Left lung (tissue), 14 donors: ENCODE measurements at places on chromosomes 16 and 17.

DNA sequence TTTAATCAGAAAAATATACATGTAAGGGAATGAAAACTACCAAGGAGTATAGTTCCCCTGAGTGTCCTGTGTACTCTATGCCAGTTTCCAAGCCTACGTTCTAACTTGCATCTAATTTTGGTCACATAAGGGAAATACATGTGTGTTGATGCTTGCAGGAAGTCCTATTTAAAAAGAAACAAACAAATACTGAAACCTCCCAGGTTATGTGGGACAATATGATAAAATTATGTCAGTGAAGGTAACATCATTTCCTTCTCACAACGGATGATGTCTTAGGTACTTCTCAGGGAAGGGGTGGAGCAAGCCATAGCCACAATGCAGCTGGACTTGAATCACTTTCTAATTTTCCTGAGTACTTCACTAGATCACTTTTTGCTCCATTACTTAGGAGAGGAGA is 115.9 kb downstream of the ZFHX3 start:
- DNase-seq = no peak

DNA sequence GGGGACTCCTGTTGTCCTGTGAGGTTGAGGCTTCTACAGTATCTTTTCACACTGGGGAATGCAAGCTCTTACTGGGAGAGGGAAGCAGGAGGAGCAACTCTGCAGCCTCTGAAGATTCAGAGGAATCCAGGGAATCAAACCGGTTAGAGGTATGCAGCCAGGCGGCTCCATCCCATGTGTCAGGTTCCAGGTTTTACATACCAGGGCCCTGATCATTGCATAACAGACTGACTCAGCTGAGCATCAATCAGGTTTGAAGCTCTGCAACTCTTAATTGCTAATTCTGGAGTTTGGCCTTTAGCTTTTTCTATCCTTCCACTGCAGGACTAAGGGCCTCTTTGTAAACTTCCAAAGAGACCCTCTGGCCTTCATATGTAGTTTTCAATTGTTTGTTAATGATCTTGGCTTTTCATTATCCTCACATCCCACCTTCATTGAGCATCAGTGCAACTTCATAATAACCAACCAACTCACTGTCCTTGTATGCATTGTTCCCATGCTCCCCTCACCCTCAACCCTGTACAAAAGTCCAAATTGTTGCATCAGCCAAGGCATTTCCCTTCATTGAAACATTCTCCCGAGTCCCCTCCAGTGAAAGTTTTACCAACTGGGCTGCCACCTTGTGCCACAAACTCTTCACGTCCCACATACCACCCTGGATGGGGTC is 59.7 kb upstream of the DHX40 start:
- DNase-seq = no peak

DNA sequence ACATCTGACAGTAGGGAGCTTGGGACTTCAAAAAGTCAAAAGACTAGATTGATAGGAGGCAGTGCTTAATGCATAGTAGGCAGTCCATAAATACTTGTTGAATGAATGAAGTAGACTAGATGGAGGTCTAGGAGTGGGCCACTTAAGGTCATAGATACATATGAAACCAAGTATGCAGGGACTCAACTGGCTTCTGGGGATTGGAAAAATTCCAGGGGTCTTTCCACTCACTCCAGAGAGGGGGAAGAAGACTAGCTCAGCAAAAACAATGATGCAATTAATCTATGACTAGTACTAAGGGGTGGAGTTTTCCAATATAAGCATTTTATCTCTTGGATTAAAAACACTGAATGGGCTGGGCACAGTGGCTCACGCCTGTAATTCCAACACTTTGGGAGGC is 298.3 kb upstream of the XYLT1 start:
- no peak for DNase-seq

GRCh38 chr17:949623-950303 is 29.8 kb downstream of the NXN start:
- no peak for DNase-seq

DNA sequence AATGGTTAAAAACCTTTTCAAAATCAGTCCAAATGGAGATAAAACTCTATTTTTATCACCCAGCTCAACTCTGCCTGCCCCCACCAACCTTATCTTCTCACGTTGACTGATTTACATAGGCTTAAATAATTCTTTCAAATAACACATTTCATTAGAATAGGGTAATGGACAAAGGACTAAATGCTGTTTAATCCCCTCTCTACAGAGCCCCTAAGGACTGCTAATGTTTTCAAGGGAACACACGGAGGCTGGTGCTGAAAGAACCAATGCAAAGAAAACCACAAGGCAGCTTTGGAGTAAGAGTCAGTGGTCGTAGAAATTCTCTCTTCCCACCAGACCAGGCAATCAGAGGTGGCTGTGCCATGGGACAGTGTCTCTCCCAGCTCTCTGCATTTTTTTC is 445.7 kb upstream of the MAF start:
- no peak for DNase-seq

GRCh38 chr16:86157616-86158247 is 258.8 kb downstream of the IRF8 start:
- no peak for DNase-seq

- DNase-seq = no peak
These were observed 176.3 kb downstream of the VPS53 start for GRCh38 chr17:538181-538973.

GRCh38 chr17:18932360-18933055 is 19.5 kb upstream of the SLC5A10 start:
- no peak for DNase-seq

- no peak for DNase-seq
These were observed 6.7 kb downstream of the SYNGR2 start for GRCh38 chr17:78174870-78175642.
